GM12865 (cell line): ENCODE measurements at places on chromosomes 1 and 21.

GRCh38 chr1:59687081-59687480 is 127.7 kb upstream of the HOOK1 start:
- no peak for DNase-seq

GRCh38 chr1:41714638-41715389 is 203.9 kb downstream of the HIVEP3 start:
- DNase-seq: no peak

- DNase-seq: no peak
These were observed 180.1 kb downstream of the CAMTA1 start for GRCh38 chr1:6965083-6965934.

DNA sequence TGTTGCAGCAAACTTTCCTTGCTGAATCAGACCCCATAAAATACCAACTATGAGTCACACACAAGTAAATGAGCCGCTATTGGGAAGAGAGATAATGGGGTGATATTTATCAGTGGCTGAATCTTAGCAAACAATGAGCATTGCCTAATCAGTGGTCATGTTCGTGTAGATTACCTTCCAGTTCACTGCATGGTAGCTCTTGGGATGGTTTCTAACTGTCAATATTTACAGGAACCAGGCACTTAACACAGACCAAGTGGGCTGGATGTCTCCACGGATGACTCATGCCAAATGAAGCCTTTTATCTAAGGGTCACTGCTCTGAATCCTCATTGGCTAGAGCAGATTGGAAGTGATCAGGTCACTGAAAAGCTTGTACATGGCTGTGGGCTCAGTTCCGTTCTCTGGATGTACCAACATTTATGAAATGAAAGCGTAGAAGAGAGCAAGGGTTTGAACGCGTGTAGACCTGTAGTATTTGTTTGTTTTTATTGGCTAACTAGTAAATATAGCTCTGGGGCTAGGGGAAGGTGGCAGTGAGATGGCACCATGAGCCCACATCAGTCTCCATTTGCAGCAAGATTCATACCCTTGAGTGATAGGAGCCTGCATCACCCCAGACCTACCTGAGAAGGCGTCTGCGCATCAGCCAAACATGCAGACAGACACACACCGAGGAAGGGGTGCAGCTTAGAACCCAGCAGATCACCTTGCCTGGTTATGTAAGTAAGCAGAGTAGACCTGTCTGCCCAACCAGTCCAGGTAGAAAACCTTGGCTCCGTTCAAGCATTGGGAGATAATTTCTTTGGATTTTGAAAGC is 153.3 kb downstream of the TOMM20 start:
- peak; percentile 49 for DNase-seq

GRCh38 chr1:172472495-172472894 is 28.6 kb upstream of the PIGC start:
- no peak for DNase-seq

DNA sequence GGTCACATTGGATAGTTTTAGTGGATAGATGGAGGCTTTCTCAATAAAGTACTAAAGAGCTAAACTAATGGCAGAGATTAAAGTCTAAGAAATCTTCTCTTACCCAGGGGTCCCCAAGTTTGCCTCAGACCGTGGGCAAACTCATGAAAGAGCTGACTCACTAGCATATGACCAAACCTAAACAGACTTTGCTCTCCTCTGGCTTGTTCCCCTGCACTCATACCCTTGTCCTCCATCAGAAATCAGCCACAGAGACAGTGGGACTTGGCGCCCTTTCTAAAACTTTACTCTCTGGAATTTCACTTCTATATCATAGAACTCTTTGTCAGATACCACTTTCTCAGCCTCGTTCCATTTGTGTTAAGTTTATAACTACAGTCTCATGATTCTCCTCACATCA is 17.0 kb upstream of the HSD3B2 start:
- no peak for DNase-seq
